Naive thymus-derived CD4-positive, alpha-beta T cell (primary cell): ENCODE measurements at places on chromosomes 3 and 15.

DNA sequence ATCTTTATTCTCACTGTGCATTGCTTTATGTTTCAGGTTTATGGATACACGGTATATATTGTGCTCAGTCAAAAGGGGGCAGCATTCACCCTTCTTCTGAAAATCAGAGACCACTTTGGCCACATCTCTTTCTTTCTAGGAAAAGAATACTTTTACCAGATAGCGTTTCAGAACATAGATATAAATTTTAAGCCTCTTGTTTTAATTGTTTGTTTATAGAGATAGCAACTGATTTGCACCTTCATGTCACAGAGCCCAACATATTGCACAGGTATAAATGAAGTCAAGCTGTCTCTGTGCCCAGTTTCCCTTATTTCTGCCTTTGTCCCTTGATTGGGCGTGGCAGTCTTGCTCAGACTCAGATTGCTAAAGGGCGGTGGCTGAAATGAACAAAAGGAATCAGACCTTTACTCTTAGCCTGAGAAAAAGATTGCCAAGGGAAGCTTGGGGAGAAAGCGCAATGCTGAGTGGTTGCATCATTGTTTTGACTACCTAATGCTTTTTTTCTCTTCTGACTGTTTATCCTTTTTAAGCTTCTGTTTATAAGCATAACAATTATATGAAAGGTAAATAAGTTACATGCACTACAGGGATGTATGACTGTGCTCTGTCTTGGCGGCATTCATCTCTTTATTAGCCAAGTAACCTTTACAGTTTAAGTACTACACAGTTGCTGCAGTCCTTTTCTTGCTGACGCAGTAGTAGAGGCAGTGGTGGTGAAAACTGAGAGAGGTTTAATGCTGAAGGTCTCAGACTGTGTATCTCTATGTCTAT is 70.8 kb upstream of the ZBTB20 start:
- peak; percentile 3 for DNase-seq

DNA sequence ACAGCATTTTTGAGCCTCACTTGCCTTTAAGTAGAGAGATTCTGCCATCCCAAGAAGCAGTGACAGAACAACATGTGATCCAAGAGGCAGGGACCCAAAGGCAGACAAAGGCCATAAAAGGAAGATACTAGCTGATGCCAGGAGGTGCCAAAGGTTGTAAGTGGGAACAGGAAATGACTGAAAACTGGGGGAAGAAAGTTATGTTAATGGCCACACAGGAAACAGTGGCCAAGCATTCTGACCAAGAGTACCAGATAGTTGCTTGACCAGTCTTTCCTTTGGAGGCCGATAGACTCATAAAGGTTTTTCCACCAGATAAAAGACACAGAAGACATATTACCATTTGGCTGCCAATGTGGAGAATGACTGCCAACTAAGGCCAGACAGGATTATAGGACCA is 274.5 kb upstream of the PEX5L start:
- DNase-seq, result no peak

- DNase-seq, result no peak
These were observed 610.0 kb upstream of the ZNF385D start for GRCh38 chr3:22360970-22361369.

GRCh38 chr15:45180648-45181436 is 6.9 kb downstream of the SHF start:
- DNase-seq, result no peak

DNA sequence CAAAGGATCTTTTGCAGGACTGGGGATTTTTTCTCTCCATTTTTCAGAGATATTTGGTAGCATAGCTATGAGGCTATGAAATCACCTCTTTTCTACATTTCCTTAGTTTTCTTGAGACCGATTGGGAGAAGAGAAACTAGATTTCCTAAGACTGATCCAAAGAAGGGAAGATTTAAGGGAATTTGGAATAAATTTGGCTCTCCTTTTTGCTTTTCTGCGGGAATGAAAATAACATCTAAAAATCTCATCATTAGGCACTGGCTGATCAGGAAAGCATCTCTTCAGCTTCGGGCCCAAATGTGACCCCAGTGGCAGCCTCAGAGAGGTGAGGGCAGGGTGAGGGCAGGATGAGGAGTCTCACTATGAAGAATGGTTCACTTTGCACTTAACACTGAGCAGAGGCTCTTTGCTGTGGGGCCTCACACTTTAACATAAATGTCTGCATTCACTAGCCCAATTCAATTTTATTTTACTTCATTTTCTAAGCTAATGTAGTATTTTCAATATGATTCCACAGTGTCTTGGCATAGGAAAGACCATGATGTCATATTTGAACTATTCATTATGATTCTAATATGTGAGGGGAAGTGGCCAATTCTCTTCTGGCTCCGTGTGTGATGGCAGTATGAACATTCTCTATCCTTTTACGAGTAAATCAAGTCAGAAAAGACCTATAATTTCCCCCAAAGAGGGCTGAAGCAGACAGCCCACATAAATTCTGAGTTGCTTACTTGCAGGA is 193.2 kb downstream of the MEX3B start:
- no peak for DNase-seq

DNA sequence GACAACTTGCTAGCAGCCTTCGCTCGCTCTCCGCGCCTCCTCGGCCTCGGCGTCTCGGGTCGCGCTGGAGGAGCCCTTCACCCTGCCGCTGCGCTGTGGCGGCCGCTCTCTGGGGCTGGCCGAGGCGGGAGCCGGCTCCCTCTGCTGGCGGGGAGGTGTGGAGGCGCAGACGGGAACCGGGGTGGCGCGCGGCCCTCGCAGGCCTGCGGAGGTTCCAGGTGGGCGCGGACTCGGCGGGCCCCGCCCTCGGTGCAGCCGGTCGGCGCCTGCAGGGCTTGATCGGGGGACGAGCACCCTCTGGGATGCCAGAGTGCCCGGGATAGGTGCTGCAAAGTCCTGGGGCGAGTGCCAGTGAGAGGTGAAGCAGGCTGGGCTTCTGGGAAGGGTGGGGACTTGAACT is 989.9 kb downstream of the ROBO2 start:
- no peak for DNase-seq

GRCh38 chr3:25885544-25885943 is 95.7 kb downstream of the OXSM start:
- DNase-seq, result no peak

DNA sequence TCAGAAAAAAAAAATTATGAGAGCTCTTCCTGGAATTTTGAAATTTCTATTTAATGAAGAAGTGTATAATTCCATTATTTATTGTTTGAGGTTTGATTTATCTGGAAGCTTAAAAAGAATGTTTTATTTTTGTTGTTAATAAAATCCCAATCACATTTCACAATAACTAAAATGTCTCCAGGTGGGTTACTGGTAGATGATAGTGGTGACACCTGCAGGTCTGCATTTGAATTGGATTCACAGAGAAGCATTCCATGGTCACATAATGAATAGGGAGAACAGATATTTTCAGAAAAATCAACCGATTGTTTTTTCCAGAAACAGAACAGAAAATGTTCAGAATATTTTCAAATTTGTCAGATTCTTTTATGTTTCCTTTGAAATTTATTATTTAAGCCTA is 48.3 kb downstream of the ASB7 start:
- DNase-seq, result no peak

DNA sequence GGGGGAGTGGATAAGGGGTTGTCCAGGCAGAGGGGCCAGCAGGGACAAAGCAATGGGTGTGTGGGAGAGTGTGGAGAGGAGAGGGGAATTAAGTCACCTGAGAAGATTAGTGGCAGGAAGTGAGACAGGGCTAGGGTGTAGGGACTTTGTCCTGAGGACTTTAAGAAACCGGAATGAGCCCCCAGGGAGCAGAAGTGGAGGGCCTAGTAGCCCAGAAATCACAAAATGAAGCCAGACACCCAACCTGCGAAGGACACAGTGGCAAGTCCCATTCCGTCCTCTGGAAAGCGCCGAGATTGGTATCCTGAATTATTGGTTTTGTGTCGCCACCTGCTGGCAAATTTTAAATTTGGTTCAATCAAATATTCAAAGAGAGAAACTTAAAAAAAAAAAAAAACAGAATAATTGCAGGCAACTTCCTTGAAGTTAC is 78.0 kb upstream of the SLC25A36 start:
- DNase-seq, result no peak

- no peak for DNase-seq
These were observed 176.1 kb downstream of the DOCK3 start for GRCh38 chr3:50850639-50851511.

DNA sequence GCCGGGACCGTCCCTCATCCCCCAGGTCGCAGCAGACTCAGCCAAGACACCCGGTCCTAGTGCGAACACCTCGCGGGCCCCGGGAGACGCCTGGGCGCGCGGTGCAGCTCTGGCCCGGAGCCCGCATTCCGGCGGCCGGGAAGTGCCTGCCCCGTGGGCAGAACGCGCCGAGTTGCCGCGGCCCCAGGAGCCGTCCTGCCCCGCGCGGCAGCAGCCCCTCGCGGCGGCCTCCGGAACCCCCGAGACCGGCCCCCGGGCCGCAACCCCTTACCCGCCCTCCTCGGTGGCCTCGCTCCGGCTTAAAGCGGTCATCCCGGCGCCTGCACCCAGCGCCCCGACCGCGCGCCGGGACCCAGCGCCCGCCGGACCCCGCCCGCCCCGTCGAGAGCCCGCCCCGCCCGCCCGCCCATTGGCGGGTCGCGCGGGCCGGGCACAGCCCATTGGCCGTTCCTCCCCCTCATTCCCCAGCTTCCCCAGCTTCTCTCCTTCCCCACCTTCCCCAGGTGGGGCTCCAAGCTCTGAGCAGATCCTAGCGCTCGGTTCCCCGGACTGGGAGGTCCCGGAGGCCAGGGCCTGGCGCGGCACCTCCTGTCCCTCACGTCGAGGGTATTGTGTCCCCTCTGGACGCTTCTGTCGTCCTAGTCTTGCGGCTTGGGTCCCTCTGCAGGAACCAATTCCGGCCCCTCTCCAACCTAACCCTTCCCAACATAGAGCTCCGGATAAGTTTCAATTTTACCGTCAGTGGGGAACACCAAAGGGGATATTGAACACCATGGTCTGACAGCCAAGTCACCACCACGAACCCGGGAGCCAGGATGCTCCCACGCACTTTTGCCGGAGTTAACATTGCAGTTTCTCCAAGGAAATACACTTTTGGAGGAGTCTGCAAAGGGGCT is at the start of gene GRAMD2A:
TSS of gene GRAMD2A (minus strand) at position 328 of the 896 bp plus-strand sequence.
- peak; percentile 8 for DNase-seq

DNA sequence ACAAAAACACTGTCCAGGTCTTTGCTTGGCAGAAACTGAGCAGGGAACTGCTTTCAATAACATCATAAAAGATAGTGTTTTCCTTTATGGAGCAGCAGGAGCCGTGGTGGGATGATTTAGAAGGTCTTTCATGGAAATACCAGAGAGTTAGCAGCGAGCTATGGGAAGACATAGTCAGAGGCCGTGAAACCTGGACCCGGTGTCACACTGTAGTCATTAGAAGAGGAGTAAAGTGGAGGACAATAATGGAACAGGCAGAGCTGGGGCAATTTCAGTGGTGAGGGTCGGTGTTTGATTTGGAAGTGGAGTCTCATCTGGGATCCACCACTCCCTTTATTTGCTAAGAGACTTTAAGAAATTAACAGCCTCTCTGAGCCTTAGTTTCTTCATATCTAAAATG is 57.5 kb downstream of the GHSR start:
- no peak for DNase-seq

DNA sequence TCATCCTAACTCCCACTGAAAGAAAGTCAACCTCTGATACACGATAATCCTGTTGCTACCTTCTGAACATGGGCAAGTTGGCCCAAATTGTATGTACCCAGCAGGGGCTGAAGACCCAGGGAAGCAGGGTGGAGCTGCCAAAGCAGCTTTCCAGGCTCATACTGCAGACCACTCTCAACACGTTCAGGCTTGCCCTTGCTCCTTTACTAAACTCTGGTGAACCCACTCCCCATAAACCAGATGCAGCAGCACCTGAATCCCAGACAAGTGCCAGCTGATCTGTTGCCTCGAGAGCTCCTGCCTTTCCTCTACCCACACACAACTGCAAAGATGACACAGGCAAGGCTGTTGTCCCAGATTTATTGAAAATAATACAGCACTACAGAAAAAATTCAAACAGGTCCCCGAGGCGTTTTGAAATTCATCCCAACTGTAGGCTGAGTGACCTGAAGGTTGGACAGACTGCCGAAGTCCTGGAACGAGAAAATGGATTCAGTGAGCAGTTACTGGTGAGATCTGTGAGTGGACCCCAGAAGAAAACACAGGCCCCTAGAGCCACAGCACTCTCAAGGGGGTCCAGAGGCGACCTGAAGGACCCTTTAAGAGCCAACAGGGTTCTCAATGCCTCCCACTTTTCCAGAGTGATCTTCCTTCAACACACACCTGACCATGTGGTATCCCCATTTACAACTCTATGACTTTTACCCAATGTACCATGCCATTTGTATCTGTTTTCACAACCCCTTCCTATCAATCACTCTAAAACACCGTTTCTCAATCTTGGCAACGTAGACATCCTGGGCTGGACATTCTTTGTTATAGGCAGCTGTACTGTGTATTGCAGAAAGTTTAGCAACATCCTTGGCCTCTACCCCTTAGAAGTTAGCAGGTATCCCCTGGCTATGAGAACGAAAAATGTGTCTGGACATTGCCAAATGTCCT is 3.6 kb downstream of the RPS17 start:
- no peak for DNase-seq

- DNase-seq, result no peak
These were observed 459.3 kb upstream of the SGO1 start for GRCh38 chr3:20645340-20645739.

DNA sequence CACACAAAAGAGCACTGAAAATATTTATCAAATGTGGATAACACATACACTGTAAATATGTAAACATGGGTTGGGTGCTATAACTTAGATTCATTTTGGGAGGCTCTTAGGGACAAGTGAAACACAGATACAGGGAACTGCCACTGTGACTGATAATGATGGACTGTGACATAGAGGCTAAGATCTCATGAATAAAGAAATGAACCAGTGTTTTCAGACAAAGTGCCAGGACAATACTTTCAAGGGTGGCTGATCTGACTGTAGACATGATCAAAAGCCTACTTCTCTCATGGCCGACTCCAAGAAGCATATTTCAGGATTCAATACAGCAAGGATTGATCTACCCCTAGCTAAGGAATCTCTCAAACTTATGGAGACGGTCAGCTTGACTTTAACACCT is 353.8 kb downstream of the FGF12 start:
- DNase-seq, result no peak

- no peak for DNase-seq
These were observed 95.1 kb upstream of the MEX3B start for GRCh38 chr15:82140886-82141285.

GRCh38 chr15:66935688-66936087 is 129.7 kb upstream of the SMAD3 start:
- DNase-seq, result no peak

GRCh38 chr3:62940771-62941563 is 65.8 kb upstream of the CADPS start:
- no peak for DNase-seq

- no peak for DNase-seq
These were observed 46.7 kb downstream of the CD200R1L start for GRCh38 chr3:112799946-112800345.

GRCh38 chr15:39564972-39565665 is 15.8 kb upstream of the THBS1 start:
- DNase-seq, result no peak

GRCh38 chr3:133384331-133385027 is 15.4 kb upstream of the BFSP2 start:
- no peak for DNase-seq

GRCh38 chr3:54506603-54507002 is 384.3 kb downstream of the CACNA2D3 start:
- no peak for DNase-seq
